ENCODE measurements at places on chromosomes 5 and 9.

DNA sequence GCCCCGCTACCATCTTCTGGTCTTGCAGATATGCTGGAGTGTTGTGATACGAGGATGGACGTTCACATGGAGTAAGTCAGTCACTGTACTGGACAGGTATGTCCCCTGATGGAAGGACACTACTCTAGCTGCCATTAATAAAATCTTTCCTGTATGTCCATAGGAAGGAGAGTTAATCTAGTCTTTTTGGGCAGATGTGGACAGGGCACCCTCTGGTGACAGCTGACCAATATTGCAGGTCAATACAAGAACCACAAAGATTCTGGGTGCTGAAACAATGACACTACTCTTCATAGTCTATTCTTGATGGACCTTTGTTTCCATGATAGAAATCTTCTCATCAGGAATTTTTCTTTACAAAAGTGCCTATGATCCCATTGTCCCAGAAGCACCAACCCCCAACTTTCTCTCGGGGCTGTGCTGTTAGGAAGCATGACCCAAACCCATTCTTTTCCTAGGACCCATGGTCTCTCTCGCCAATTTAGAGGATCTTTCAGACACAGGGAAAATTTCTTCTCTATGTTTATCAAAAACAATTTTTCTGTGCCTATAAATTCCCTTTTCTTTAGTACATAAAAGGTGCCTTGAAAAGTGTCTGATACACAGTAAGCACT is 376.9 kb downstream of the DTWD2 start:
- DNase-seq, result peak; percentile 18

- no peak for DNase-seq
These were observed 550.9 kb downstream of the RAB3C start for GRCh38 chr5:59133764-59134261.

DNA sequence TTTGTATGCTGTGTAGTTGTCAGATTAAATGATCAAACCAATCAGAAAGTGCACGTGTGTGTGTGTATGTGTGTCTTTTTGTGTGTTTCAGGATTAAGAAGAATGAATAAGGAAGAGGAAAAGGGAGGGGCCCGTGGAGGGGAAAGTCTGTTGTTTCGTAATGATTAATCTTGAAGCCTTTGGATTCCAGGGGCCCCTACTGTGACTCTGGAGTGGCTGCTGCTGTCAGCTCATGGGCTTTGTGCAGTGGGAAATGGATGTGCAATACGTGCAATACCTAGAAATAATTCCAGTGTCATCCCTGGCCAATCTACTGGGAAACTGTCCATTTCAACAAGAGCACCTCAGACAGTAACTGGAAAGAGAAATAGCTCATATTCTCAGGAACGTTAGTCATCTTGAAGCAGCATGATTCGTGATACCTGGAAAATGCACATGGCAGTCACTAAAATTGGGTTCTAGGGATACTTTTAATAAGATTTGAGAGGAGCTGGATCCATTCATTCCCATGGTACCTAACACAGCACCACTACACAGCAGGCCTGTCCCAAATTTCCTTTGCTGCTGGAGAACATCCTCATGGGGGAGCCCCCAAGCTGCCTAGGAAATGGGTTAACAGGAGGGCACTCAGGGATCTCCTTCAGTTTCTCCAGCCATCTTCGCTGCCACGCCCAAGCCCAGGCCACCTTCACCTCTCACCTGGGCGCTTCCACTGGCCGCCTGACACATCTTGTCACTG is 186.3 kb downstream of the NR3C1 start:
- DNase-seq, result no peak

- DNase-seq, result no peak
These were observed 114.3 kb upstream of the SARDH start for GRCh38 chr9:133852431-133852830.

GRCh38 chr9:122058051-122058450 is 35.1 kb downstream of the TTLL11 start:
- no peak for DNase-seq

GRCh38 chr5:72012906-72013305 is 94.4 kb upstream of the MAP1B start:
- DNase-seq, result no peak

DNA sequence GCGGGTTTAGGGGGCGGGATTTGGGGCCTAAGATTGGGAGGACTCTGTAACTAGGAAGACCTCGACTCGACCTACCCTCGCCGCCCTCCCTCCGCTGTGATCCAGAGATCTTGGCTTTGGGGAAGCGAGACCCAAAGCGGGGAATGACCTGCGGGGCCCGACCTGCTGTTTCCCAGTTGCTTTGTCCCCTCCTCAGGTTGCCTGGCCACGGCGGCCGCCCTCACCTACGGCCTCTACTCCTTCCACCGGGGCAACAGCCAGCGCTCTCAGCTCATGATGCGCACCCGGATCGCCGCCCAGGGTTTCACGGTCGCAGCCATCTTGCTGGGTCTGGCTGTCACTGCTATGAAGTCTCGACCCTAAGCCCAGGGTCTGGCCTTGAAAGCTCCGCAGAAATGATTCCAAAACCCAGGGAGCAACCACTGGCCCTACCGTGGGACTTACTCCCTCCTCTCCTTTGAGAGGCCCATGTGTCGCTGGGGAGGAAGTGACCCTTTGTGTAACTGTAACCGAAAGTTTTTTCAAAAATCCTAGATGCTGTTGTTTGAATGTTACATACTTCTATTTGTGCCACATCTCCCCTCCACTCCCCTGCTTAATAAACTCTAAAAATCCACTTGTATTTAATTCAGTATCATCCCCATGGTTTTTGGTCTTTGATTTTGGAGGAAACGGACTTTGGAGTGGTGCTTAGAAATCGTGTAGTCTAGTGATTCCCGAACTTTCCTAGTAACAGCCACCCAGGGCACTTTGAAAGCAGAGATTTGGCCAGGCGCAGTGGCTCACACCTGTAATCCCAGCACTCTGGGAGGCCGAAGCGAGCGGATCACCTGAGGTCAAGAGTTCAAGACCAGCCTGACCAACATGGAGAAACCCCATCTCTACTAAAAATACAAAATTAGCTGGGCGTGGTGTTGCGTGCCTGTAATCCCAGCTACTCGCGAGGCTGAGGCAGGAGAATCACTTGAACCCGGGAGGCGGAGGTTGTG is 878 bp downstream of the HIGD2A start:
- DNase-seq, result no peak

- no peak for DNase-seq
These were observed 131.5 kb downstream of the DOCK8 start for GRCh38 chr9:346111-346571.

DNA sequence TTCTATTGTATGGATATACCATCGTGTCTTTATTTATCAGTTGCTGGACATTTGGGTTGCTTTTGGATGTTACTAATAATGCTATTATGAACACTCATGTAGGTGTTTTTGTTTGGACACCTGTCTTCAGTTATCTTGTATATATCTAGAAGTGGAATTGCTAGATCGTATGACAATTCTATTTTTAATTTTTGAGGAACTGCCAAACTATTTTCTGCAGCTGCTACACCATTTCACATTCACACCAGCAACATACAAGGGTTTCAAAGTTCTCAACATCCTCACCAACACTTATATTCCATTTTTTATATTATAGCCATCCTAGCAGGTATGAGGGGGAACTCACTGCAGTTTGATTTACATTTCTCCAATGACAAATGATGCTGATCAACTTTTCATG is 324.6 kb downstream of the CAAP1 start:
- no peak for DNase-seq

DNA sequence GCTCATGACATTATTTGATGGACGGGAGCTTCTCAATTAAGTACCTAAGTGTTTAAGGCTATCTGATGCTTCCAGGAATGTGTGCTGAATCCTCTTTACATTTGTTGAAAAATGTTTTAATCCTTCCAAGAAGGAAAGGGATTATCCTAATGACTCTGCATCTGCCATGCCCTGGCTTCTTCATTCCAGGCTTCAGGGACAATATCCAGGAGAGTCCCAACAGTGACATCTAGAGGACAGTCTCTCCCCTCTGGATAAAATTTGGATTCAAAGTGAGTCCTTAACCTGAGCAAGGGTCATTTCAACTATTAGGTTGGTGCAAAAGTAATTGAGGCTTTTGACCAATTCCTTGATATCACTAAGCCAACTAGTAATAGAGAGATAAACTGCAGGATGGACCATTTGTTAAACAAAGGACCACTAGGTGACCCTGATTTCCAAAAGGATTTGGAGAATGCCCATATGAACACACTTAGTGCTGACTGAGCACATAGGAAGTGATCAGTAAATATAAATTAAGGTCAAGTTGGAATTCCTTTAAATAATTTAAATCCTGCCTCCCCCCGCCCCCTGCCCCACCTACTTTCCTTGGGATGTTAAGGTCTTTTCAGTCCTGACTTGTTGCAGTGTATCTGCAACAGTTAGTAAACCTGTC is 19.1 kb downstream of the TNFSF8 start:
- no peak for DNase-seq

GRCh38 chr5:12636209-12636608 is 732.0 kb upstream of the CTNND2 start:
- no peak for DNase-seq

DNA sequence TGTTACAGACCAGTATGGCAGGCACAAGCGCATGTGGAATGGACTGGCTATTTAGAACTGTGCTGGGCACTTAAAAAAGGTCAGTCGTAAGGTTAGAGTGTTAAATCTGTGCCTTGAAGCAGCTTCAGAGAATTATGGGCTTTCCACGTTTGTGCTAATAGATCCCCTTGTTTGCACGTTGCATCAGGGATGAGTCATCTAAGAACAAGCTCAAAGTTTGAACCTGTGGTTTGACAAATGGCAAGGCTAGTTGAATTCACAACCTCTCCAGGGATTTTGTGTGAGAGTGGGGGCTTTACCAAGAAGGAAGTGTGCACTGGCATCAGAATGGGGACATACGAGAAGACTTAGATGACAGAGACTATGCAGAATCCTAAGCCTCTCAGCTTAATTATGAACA is 249.6 kb downstream of the IRX1 start:
- no peak for DNase-seq
